T-helper 2 cell treated with Interferon-gamma antibody and Interleukin-4, amounts not matched to agents 5 μg/mL and 100 μg/mL, for 36 hours (primary cell): ENCODE measurements at places on chromosomes 5 and 9.

DNA sequence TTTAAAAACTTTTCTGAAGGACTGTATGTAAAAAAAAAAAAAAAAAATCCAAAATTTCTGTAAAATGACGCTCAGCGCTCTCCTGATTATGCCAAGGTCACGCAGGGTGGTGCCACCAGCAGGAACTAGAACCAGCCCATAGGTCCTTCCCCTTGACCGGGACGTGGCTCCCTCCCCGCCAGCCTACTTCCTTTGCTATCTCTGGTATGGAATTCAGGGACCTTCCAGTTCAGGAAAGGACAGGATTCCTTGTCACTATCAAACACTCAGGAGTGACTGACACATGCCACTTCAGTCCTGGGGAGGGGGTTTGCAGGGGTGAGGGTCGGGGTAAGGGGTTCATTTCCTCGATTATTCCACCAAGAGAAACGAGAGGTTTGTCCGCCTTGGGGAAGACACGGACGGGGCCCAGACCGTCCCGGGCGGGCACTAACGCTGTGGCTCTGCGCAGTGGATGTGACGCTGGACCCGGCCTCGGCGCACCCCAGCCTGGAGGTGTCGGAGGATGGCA lies 18.8 kb downstream of the BTNL9 start:
- no peak for DNase-seq

GRCh38 chr9:37967014-37967760 lies 63.3 kb upstream of the SLC25A51 start:
- DNase-seq: no peak

DNA sequence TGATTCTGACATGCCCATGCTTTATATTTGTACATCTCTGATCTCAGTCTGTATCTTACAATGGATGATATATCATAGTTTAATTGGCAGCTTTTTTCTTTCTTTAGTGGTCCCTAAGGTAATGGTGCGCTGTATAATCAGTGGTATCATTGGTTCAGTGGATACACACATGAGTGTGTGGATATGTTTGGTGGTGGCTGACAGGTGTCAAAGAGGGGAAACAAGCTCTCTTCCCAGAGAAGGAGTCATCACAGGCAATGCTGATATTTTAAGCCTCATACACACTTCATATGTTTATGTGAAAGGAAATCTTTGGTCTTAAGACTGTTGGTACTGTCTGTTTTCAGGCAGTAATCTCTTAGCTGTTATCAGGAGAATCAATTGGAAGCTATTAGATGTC lies 52.1 kb upstream of the KIAA1958 start:
- no peak for DNase-seq

GRCh38 chr5:117594166-117594565 lies 1019.5 kb upstream of the SEMA6A start:
- no peak for DNase-seq

DNA sequence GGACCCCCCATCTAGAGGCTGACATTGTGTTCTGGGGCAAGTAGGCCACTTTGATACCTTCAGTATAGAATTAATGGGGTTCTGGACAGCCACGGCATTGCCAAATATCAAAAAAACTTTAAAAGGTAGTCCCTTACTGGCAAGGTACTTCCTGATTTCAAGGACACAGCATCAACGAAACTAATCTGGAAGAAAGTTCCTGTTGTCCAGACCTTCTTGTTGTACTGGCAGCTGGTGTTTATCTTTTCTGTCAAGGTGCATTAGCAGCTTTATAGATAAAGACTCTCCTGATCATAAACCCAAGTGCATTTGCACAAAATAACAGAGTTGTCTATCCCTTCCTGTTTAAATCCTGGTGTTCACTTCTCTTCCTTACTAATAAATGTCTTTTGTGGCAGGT lies 23.7 kb upstream of the GOLGA1 start:
- DNase-seq: no peak

DNA sequence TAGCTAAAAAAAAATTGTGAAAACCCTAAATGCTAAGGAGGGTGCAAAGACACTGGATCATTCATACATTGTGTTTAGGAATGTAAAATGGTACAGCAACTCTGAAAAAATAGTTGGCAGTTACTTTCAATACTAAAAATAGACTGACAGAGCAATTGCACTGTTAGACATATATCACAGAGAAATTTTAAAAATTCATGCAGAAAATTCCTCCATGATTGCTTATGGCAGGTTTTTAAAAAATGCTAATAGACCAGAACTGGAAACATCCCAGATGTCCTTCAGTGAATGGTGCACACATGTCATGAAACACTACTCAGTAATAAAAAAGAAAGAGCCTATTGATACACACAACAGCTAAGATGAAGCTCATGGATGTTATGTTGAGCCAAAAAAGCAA lies 349.8 kb upstream of the DAB2 start:
- no peak for DNase-seq

DNA sequence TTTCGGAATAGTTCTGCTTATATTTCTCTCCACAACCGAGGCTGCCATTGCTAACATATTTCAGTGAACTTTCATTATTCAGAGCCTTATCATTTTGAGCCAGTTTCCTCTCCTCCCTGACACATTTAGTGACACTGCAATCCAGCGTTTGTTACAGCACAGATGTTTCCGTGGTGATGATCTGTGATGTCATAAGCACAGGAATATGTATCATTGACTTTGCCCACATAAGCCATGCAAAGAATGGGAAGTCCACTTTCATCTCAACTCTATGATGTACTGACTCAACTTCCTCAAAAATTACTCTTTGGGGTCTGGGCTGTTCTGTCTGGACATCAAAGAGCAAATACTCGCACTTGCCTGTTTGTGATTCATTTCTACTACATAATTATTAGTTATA lies 291.8 kb downstream of the EBF1 start:
- no peak for DNase-seq

- DNase-seq: no peak
Observed at GRCh38 chr9:12739014-12739652, 35.7 kb upstream of the LURAP1L start.

DNA sequence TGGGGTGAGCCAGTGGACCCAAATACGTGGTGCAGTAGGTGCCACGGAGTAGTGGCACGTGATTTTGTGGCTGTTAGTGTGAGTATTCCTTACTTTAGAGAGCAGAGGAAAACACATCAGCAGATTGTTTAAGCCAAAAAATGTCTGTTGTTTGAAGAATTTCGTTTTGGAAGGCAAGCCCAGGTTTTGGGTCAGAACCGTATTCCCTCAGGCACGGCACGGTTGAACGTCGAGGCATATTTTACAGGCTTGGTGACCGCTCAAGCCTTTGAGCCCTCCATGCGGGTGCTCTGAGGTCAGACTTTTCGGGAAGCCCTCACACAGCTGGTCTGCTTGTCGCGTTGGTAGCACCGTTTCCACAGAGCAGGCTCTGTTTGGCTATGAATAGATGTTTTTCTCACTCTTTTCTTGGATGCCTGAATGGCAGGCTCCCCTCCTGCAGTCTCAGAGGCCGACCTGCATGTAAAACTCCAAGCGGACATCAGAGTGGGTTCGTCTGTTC lies 27.2 kb downstream of the NEK6 start:
- DNase-seq: no peak

- no peak for DNase-seq
Observed at GRCh38 chr5:160919626-160920025, 67.6 kb upstream of the ATP10B start.

DNA sequence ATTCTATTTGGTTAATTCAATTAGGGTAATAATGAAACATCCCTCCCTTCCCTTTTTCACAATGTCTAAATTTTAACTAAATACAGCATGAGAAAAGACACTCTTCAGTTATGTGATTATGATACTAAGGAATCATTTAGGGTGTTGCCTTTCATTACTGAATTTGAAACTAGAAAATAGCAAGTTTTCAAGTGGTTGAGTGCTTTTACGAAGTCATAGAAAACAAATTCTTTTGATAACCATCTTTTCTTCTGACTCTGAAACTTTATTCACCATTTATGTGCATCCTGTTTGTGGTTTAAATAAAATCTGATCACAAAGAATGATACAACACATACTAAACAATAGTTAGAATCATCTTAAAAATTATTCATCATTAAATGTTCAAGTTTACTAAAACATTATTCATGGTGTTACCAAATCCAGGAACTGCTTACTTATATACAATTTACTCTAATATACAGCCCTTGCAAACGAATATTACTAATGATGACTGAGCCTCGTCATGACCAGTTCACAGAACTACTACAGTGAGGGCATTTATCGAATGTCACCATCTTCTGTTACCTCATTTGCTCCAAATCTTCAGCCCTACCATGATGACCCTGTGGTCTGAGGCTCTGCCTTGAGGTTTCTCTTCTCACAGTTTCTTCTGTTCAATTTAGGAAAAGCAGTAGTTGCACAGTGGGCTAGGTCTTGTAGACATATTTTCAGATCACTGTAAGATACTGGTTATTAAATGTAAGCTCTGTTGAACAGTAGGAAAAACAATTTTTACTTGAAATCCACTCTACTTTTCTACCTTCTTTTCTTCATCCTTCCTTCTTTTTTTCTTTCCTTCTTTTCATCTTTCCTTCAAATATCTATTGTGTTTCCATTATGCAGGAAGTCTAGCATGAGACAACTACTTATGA lies 18.3 kb upstream of the IL9 start:
- peak; percentile 51 for DNase-seq

DNA sequence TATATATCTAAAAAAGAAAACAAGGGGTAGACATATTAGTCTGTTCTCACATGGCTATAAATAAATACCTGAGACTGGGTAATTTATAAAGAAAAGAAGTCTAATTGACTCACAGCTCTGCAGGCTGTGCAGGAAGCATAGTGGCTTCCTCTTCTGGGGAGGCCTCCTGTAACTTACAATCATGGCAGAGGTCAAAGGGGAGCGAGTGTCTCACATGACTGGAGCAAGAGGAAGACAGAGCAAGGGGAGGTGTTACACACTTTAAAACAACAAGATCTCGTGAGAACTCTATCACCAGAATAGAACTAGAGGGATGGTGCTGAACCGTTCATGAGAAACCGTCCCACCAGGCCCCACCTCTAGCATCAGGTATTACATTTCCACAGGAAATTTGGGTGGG lies 616.8 kb downstream of the TLE4 start:
- no peak for DNase-seq

DNA sequence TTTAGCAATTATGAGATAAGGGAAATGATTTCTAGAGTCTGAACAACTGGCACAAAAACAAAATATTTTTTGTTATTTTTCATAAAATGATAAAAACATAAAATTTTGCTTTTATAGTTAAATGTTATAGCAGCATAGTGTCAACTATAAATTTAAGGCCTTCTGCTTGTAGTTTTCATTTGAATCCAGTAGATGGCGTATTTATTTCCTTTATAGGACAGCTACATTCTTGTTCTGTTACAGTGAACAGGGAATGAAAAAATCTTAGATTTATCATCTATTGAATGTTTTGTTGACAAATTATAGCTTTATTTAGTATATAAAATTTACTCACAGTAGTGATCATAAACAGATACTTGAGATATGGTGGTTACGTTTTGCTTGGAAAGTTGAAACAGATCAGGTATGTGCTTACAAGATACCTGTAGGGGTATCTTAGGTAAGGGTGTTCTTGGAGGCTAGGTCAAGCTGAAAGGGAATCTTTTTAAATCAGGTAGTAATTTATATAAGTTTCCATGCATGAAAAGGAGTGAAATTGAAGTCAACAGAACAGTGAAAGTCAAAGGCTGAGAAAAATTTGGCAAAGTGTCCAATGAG lies 239.3 kb upstream of the GRIN3A start:
- DNase-seq: no peak

DNA sequence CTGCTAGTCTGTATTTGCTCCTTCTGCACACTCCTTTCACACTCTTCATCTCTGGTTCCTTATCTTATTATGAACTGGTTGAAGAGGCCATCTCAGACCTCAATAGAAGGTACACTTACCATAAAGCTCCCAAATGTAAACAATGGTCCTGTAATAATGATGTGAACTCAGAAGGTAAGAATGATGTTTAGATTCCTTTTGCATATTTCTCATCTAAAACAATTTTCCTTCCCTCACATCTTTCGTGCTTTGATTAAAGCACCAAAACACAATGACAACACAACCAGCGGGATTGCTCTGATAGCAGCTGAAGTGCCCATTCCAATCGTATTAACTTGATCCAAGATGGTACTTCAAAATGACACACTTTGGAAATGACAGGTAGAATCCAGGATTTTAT lies 34.3 kb downstream of the NFIB start:
- DNase-seq: no peak

- DNase-seq: no peak
Observed at GRCh38 chr9:126348911-126349550, 22.4 kb downstream of the MVB12B start.

DNA sequence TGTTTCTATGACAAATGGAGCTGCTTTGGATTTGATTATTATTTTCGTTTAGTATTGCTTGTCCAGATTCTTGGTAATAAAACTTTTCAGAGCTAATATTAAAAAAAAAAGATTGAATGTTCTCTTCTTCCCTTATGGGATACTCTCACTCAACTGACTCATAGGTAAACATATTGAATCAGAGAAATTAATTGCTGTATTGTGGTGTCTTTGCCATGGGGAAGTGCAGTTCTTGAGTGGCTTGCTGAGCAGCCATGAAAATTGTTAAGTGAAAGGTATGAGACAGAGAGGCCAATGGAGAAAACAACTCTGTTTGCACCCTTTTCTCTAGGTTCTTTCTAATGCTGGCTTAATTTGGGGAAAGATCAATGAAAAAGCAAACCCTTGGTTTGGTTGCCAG lies 149.9 kb upstream of the HMHB1 start:
- DNase-seq: no peak

DNA sequence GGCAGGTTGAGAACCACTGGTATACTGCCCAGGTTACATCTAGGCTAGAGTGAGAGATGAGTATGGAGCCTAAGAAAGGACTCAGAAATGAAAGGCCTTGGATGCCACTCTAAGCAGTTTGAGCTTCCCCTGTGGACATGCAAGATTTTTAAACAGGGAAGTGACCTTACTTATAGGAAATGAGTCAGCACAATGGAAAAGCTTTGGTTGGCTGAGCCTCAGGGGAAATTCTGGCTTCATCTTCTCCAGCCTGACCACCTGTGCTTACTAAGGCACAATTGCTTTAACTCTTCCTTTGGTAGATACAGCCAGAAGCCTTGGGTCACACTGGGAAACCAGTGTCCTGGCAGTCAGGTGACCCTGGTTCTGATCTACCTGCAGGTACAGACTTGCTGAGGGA lies 380.2 kb upstream of the ZNF462 start:
- DNase-seq: no peak

GRCh38 chr5:178115814-178116142 lies 2.4 kb downstream of the N4BP3 start:
- DNase-seq: no peak

- DNase-seq: no peak
Observed at GRCh38 chr5:174221946-174222345, 176.4 kb downstream of the NSG2 start.

DNA sequence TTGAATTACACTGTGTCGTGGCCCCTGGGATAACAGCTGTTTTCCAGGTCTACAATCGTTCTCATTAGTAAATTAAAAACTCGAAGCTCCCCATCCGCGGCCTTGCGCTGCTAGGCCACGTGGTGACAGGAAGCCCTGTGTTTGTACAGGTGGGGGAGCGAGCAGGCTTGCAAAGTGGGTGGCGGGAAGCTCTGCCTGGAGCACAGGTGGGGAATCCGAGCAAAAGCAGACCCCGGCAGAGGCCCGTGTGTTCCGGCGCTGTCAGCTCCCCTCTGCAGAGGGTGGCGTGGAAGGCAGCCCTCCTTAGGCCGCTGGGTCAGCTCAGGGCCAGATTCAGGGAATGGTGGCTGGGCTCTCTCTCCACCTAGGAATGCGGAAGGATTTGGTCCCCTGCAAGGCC lies 59.5 kb upstream of the ERCC6L2 start:
- DNase-seq: no peak
